CD4-positive, alpha-beta memory T cell (primary cell): ENCODE measurements at places on chromosomes 6 and 20. TPM values are rescaled to one million over a fixed set of nuclear protein-coding genes. Genes with fewer than 3 reads are reported as not detected.

Gene TCP11
- total RNA-seq: not detected

Gene ATP6V1G2
- 6.0 TPM for total RNA-seq

Gene ENPP1
- 0.52 TPM for total RNA-seq

DNA sequence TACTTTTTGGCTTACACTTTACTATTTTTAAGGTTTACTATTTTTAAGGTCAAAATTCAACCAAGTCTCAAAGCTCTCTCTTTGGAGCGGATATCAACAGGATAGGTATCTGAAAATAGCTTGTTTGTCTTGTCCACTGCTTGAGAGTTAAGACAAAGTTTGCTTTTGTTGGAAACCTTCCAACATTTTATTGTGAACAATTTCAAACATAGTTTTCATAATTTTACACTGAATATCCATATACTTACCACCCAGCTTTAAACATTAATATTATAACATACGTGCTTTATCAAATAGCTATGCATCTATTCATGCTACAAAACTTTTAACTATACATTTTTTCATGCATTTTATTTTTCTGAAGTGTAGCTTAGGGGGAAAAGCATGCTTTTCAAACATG, 109.9 kb downstream of the FYN start:
- DNase-seq: no peak

GRCh38 chr6:18260448-18261106, 3.8 kb downstream of the DEK start:
- no peak for DNase-seq

- no peak for DNase-seq
Observed at GRCh38 chr20:24949756-24950127, 673 bp downstream of the CST7 start.
